Osteoblast (primary cell): ENCODE measurements at places on chromosomes 4 and X. TPM values are rescaled to one million over a fixed set of nuclear protein-coding genes. Genes with fewer than 3 reads are reported as not detected.

GRCh38 chrX:53286171-53286570 lies 4.8 kb upstream of the IQSEC2 start:
- DNase-seq = no peak

DNA sequence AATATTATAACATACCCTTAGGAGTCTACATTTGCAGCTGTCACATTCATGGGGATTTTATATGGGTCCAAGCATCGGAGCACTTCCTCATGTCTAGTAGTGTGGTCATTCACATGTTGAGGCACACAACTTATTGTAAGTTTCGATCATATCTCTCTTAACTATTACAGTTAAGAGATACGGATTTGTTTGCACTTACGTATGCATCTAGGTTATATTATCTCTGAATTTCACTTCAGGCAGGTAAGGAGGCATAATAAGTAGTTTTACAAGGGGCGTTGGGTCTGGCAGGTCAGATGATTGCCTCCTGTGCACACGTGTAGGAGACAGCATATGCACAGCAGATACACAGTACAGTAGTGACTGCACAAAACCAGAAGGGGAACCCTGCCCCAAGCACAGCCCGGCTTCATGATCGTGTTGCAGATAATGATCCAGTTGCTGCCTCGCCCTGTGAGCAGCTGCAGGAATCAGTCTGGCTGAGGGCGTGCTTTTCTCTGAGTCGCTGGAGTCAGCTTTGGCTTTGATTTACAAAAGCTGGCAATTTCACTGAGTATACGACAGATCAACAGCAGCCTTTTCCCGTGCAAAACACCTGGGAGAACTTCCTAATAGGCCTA lies 302.9 kb upstream of the GATB start:
- DNase-seq = no peak

DNA sequence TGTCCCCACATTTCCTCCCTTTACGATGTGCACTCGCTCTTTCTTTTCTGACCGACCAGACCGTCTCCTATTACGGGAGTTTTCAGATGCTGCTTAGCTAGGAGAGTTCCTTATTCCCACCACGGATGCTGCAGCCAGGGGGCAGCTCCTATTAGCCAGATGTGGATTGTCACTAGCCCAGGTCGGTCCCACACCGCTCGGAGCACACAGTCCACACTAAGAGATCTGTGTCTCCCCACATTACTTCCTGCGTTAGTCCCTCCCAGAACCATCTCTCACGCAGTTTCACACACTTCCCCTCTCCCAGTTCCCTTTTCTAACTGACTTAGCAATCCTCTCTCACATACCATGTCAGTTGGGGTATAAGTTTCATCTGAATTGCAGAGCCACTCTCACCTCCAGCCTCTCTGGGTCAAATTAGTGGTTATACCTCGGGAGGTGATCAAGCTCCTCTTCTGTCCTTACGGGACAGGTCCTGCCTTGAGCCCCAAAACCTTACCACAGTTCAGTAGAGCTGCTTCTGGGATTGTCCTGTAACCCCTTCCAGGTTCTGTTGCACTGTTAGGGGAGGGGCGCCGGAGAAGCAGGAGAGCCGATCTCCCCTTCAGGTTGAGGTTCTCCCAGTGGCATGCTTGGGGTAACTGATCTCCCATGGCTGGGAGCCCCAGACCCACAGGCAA lies 28.2 kb downstream of the SULT1E1 start:
- DNase-seq = no peak

DNA sequence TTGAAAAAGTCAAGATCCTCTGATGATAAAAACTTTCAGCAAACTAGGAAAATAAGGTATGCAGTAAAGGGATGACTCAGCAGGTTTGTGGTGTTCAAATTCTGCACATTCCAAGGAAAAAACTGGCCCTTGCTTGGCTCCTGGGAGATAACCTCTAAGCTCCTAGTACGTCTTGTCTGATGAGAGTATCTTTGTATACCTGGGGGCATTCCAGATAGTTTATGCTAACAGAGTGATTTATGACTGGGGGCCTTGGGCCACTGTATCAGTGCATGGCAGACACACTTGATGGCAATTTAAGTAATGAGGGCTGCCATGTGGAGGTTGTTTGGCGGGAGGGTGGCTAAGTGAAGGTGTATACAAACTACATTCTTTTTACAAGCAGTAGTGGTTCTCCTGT lies 56.9 kb downstream of the NSG1 start:
- no peak for DNase-seq

- DNase-seq = no peak
These were observed 375.4 kb upstream of the PITX2 start for GRCh38 chr4:110998320-110998719.

DNA sequence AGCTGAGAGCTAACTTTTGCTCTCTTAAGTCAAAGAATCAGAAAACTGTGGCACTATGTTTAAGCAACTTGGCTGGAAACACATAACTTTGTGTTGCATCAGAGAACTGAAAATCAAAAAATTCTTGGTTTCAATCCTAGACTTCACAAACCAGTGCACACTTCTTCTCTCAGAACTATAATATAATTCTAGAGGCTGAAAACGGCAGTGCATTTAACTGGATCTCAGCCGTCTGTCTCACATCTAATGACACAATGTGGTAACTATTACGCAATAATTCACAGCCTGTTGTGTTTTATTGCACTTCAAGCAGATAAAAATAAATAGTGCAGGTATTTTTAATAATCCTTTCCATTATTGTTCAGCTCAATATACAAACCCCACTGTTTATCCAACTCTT lies 260.6 kb upstream of the DIAPH2 start:
- no peak for DNase-seq

DNA sequence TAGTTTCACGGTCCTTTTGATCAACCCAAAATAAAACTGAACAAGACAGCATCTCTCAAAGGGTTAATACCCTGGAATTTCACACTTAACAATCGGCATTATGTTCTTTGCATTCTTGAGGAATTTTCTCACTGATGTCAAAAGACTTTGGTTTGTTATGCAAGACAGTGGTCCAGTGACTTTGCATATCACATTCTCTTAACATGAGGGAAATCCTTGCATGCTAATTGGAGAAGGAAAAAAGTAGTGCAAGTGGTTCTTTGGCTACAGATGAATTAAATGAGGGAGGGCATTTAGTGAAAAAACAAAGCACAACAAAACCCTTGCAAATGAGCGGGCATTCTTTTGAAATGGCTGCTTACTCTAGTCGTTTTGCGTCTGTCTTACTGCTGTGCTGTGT lies 105.1 kb upstream of the LIMCH1 start:
- DNase-seq = no peak

GRCh38 chrX:130171446-130172126 lies at the start of gene RAB33A:
RAB33A (plus strand) TSS chrX:130171962; CDS start chrX:130172063, 101 bp downstream.
- peak; percentile 73 for DNase-seq

- no peak for DNase-seq
These were observed 36.0 kb downstream of the TRIML1 start for GRCh38 chr4:188175288-188175687.

GRCh38 chrX:150229030-150229429 lies 134.1 kb upstream of the MAMLD1 start:
- DNase-seq = no peak

GRCh38 chrX:130841776-130842175 lies 61.2 kb downstream of the ENOX2 start:
- DNase-seq = no peak

- no peak for DNase-seq
These were observed 155.7 kb downstream of the CDS1 start for GRCh38 chr4:84738622-84739021.

GRCh38 chr4:53782458-53782845 lies 191.2 kb upstream of the LNX1 start:
- peak; percentile 27 for DNase-seq

DNA sequence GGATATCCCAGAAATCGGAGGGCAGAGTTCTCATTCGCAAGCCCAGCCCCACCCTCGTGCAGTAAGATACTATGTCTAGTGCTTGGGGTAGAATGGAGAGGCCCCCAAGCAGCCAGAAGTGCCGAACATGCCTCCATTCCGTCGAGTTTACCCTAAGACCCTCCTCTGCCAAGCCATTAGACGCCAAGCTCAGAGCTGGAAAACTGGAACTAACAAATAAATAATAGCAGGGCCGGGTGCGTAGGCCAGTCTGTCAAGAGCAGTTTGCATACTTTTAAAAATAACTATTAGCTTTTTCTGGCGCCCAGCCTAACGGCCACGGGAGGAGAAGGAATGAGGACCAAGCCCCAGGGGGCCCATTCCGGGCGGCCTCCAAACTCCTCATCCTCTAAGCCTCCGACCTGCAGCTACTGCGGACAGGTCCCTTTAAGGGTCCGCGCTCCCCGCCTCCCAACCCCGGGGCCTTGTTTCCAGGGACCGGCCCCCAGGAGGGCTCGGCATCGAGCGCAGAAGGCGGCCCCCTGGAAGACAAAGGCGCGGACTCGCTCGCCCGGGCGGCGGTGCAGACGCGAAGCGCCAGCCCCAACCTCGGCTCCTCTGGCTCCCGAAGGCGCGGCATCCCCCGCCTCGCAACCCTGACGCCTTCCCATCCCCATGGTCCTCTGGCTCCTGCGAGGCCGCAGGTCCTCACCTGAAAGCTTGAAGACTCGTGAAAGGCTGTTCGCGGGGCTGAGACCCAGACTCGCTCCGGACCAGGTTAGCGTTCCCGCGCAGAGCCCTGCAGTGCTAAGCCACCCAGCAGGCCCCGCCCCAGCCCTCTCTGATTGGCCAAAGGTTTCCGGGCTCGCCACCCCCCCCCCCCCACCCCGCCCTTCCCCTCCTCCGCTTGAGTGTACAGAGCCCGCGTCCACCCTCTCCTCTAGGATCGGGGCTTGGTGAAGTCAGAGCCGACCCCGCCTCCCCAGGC lies at the start of gene TMSB15A:
TMSB15A (minus strand) TSS at position 765 of the 967 bp plus-strand sequence.
- peak; percentile 85 for DNase-seq

DNA sequence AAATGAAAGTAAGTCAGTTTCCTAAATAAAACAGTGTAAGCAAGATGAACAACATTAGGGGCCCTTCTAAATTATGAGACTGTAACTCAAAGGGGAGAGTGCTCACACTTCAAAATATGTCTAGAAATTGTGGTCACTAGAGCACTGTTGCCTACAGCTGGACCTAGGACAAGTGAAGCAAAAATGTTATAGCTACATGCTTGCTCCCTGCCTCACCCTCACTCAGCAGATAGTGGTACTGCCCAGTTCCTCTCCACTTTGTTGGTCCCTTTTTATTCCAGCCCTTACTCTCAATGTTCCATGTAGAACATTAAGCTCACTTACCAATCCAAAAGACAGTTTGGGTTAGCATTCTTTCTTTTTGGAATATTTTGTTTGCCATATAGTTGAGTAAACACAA lies 147.3 kb downstream of the GRIA3 start:
- DNase-seq = no peak

- no peak for DNase-seq
These were observed 7.2 kb upstream of the EFNB1 start for GRCh38 chrX:68821616-68822015.

GRCh38 chrX:148517176-148517575 lies 16.8 kb downstream of the AFF2 start:
- DNase-seq = no peak

DNA sequence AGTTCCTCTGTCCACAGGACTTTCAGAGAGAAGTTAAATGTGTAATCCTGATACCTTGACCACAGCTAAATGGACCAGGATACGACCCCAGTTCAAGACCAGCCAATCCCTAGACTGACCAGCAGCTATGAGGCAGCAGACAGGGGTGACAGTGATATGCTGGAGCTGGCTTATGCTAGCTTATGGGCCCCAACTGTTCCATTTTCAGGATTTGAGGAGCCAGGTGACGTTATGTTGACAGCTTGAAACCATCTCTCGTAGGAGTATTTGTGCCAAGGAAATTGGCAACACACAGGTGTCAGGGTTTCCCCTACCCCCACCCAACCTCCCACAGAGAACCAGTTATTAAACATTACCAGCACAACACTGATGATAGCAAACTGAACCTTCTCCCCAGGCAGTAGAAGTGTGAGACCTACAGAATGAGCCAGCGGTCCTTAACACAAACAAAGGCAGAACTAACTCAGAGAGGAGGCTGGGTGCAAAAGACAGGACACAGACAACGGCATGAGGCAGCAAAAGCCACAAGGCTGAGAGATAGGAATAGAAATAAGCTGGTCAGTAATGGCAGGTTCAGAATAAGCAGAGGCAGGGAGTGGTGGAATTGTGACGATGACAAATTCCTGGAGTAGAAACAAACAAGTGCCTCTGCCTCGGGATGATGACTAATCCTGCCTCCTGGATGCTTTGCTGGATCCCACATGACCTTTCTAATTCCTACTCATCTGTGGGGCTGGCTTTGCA lies 85.6 kb upstream of the CPEB2 start:
- DNase-seq = peak; percentile 78

DNA sequence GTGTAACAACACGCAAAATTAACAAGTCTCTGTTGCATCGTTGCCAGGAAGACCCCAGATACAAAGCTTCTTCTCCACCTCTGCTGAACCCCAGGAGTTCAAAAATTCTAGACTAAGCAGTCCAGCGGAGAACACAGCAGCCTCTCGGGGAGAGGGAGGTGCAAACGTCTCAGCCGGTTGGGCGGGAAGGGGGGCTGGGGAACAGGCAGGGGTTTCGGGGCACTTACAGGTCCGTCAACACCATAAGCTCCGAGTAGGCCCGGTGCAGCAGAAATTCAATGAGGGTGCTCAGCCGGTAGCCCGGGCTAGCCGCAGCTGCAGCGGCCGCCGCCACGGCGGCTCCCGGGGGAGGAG lies 394 bp downstream of the MED14 start:
- DNase-seq = peak; percentile 61

MEPE gene
- total RNA-seq = not detected in 2 replicates

USP11 gene
- total RNA-seq = 28.2 and 31.8 TPM in 2 replicates

MSL3 gene
- 24.5 and 26.4 TPM in 2 replicates for total RNA-seq

SPARCL1 gene
- under 0.01 TPM in 1 of 2 replicates, not detected in the other for total RNA-seq

HHIP gene
- 0.59 and 0.72 TPM in 2 replicates for total RNA-seq

GLRB gene
- 27.1 and 32.4 TPM in 2 replicates for total RNA-seq

CXCL11 gene
- total RNA-seq = not detected in 2 replicates
